ENCODE measurements at places on chromosomes 7 and 10. TPM values are rescaled to one million over a fixed set of nuclear protein-coding genes. Genes with fewer than 3 reads are reported as not detected.

INTS1 gene
- 724 TPM for total RNA-seq

CRHR2 gene
- not detected for total RNA-seq

SLC18A3 gene
- total RNA-seq, result not detected

LIPK gene
- not detected for total RNA-seq

OR2A42 gene
- total RNA-seq, result 0.18 TPM

BICC1 gene
- total RNA-seq, result 6.2 TPM

CDC14C gene
- not detected for total RNA-seq

SFRP4 gene
- not detected for total RNA-seq

DNA sequence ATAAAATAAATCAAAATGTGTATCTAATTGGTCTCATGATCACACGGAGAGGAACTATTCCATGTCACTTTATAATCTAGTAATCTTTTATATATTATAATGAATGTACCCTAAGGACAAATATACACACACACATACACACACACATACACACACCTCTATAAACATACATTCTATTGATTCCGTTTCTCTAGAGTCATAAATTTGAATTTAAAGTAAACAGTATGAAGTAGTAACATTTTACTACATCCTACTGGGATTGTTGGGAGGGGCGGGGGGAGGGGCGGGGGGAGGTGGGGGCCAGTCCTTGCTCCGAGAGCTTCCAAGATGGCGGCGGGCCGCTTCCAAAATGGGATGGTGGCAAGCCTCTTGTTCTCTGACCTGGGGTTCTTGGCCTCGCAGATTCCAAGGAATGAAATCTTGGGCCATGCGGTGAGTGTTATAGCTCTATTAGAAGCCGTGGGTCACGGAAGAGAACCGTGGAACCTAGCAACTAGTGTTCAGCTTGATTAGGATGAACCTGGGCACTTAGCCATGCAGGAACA lies 143.2 kb downstream of the REEP3 start:
- no peak overlapping the region for H3K27ac ChIP-seq
- H3K4me1 ChIP-seq, result peaks cover 10% of the 10 kb centered on the region
- no peak for DNase-seq
- no peaks in the 10 kb centered on the region for H3K27me3 ChIP-seq
- no peaks in the 10 kb centered on the region for H3K36me3 ChIP-seq

- no peaks in the 10 kb centered on the region for H3K4me1 ChIP-seq
- no peak overlapping the region for H3K4me3 ChIP-seq
- H3K36me3 ChIP-seq, result no peaks in the 10 kb centered on the region
- no peak for DNase-seq
Measured at GRCh38 chr10:131560706-131561355, 249.3 kb upstream of the TCERG1L start.

DNA sequence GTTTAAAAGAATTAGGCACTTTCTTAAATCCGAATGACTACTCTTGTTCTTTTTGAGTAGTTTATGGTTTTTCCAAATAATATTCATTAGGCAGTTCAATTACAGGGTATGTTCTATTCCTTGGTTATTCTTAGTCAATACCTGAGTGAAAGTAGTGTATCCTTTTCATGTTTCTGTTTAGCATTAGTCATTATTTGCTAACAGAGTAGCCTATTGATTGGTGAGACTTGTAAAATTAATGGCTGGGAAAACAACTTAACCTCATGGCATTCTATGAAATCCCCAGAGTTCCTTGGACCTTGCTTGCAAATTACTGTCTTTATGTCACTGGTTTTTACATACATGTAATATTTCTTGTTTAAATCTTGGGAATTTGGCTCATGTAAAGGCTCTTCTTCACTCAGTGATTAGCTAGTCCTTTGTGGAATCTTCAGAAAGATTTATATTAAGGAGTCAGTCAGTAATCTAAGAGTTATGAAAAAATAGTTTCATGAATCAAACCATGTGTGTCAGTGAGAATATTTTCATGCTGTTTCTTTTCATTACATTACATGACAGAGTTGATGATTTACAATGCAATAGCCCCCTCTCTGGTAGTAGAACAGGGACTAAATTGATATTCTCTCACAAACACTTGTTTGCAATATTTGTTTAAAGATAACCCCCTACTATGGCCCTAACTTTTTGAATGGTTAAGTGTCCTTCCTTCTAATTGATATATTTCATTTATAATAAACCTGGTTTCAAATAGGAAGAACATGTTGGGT lies 81.5 kb upstream of the LRRTM3 start:
- no peaks in the 10 kb centered on the region for H3K27me3 ChIP-seq
- no peaks in the 10 kb centered on the region for H3K36me3 ChIP-seq
- H3K4me1 ChIP-seq, result no peaks in the 10 kb centered on the region
- no peak overlapping the region for H3K27ac ChIP-seq
- H3K4me3 ChIP-seq, result no peak overlapping the region

GRCh38 chr7:466465-467191 lies 53.0 kb downstream of the PDGFA start:
- H3K4me1 ChIP-seq, result peaks cover 9% of the 10 kb centered on the region
- H3K27ac ChIP-seq, result no peak overlapping the region
- H3K4me3 ChIP-seq, result no peak overlapping the region
- H3K36me3 ChIP-seq, result no peaks in the 10 kb centered on the region
- no peaks in the 10 kb centered on the region for H3K27me3 ChIP-seq

GRCh38 chr7:145644426-145645134 lies 472.0 kb upstream of the CNTNAP2 start:
- H3K27me3 ChIP-seq, result no peaks in the 10 kb centered on the region
- no peak overlapping the region for H3K4me3 ChIP-seq
- no peaks in the 10 kb centered on the region for H3K36me3 ChIP-seq

GRCh38 chr10:10798864-10799192 lies 218.8 kb upstream of the CELF2 start:
- DNase-seq, result no peak
- H3K4me1 ChIP-seq, result peaks cover 33% of the 10 kb centered on the region
- no peaks in the 10 kb centered on the region for H3K27me3 ChIP-seq
- H3K27ac ChIP-seq, result peak overlapping the region; percentile 75
- H3K36me3 ChIP-seq, result no peaks in the 10 kb centered on the region

GRCh38 chr7:65463184-65463583 lies 89.5 kb downstream of the ZNF92 start:
- H3K4me3 ChIP-seq, result no peak overlapping the region
- no peak overlapping the region for H3K27ac ChIP-seq
- no peak for DNase-seq
- H3K4me1 ChIP-seq, result peaks cover 3% of the 10 kb centered on the region

- H3K27me3 ChIP-seq, result no peaks in the 10 kb centered on the region
- no peaks in the 10 kb centered on the region for H3K36me3 ChIP-seq
- no peak overlapping the region for H3K4me3 ChIP-seq
Measured at GRCh38 chr10:88987243-88987725, 3.3 kb upstream of the FAS start.

DNA sequence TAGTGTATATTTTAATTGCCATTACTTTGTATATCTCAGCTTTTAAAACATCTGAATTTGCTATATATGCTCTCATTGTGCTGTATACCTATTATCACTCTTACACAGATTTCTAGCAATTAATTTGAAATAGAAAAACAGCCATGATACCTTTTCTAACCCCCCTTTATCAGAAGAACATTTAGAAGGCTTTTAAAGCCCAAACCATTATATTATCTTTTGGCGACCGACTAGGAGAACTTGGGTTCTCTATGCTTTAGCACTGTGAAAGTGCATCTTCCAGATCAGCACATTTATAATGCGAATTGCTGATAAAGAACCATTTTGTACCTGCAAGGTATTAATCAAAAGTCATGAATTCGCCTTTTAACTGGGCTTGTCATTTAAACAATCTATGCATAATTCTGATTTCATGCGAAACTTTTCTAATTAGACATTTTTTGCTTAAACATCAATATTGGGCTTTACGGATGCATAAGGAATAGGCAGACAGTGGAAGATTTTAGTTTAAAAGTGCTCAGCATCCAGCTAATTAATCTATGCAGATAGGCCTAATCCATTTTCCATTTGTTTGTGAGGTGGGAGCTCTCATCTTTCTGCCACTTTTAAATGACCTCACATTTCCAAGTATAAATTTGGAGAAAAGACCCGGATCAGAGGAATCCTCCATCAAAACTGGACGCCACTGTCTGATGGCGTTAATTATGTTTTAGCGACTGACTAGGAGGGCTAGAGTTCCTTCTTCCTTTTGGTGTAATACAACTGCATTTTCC lies 1.2 kb upstream of the MLLT10 start:
- H3K27ac ChIP-seq, result peak overlapping the region; percentile 95
- peaks cover 50% of the 10 kb centered on the region for H3K4me1 ChIP-seq
- peak; percentile 17 for DNase-seq
- peaks cover 11% of the 10 kb centered on the region for H3K36me3 ChIP-seq
- peak overlapping the region; percentile 86 for H3K4me3 ChIP-seq

DNA sequence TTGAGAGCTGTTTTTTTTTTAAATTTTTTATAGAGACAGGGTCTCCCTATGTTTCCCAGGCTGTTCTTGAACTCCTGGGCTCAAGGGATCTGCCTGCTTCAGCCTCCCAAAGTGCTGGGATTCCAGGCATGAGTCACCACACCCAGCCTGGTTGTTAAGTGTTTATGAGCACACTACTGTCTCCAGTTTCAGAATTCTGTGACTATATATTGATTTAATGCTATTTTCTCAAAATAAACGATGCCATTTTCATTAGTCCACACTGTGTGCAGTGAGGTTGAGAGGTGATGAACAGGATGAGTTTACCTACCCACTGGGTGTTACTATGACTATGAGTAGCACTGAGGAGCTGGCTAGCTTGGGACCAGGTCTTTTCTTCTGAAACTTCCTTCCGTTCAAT lies 110.9 kb upstream of the FAM180A start:
- DNase-seq, result no peak
- H3K27me3 ChIP-seq, result no peaks in the 10 kb centered on the region
- no peaks in the 10 kb centered on the region for H3K4me1 ChIP-seq

- DNase-seq, result no peak
- no peaks in the 10 kb centered on the region for H3K36me3 ChIP-seq
- no peak overlapping the region for H3K27ac ChIP-seq
- H3K27me3 ChIP-seq, result no peaks in the 10 kb centered on the region
- no peak overlapping the region for H3K4me3 ChIP-seq
Measured at GRCh38 chr7:127768241-127768640, 116.2 kb downstream of the SND1 start.

- H3K4me3 ChIP-seq, result no peak overlapping the region
- H3K4me1 ChIP-seq, result no peaks in the 10 kb centered on the region
- peak; percentile 5 for DNase-seq
- H3K27me3 ChIP-seq, result no peaks in the 10 kb centered on the region
- H3K36me3 ChIP-seq, result no peaks in the 10 kb centered on the region
Measured at GRCh38 chr7:45657890-45658715, 83.9 kb downstream of the ADCY1 start.

Data from stomach (tissue), 19 donors.